Stimulated activated CD4-positive, alpha-beta T cell treated with anti-CD3 and anti-CD28 coated beads, Interleukin-1b, Interleukin-23, amount 100 ng/mL, for 1 hour (primary cell): ENCODE measurements at places on chromosomes 1 and 21.

GRCh38 chr1:25462732-25463131, 32.0 kb downstream of the MACO1 start:
- no peak for DNase-seq

DNA sequence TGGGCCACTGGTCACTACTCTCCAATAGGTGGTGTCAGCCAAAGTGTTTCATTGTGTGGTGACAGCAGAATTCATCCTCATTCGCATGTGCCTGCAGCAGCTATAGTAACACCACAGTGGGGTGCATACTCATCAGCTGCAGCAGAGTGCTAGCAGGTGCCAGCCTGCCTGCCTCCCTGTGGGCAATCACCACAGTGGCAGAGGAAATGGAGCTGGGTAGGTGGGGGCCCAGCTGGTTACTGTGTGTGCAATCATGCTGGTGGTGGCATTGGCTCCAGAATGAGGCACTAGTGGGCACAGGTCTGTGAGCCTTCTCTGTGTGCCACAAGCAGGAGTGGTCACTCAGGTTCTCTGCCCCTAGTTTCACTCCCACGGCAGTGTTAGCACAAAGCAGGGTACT, 579.2 kb downstream of the PTPRC start:
- DNase-seq: no peak

DNA sequence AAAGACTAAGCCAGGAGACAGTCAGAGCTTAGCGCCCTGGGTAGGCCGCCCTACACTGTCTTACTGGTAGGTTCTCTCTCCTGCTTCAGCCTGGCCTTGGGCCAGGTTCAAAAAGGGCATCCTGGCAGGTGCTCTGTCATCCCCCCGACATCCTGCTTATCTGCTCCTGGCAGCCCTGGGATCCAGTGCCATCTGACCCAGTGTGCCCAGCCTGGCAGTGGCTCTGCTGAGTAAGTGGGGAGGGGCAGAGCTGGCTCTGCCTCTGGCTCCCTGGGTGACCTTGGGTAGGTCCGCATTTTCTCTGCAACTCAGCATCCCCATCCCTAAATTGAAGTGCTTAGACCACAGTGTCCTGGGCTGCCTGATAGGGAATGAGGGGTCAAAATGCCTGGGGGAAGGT, 549.9 kb downstream of the PTPRU start:
- no peak for DNase-seq

- no peak for DNase-seq
These were observed 217.5 kb downstream of the CAMTA1 start for GRCh38 chr1:7002728-7003127.

DNA sequence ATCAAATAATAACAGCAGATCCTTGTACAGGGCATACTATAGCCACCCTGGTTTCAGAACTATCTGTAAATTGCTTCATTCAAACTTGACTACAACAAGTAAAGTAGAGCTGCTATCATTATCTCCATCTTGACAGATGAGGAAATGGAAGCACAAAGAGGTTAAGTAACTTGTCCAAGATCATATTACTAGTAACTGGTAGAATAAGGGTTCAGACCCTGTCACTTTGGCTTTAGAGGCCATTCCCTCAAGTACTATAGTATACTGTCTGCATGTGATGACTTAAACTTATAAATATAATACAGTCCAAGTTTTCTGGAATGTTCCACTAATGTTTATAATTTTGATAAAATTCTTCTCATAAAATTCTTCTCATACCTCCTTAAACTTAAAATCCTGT, 24.8 kb downstream of the PGM1 start:
- no peak for DNase-seq

GRCh38 chr1:2229911-2230731, 2.0 kb downstream of the SKI start:
- DNase-seq: no peak

DNA sequence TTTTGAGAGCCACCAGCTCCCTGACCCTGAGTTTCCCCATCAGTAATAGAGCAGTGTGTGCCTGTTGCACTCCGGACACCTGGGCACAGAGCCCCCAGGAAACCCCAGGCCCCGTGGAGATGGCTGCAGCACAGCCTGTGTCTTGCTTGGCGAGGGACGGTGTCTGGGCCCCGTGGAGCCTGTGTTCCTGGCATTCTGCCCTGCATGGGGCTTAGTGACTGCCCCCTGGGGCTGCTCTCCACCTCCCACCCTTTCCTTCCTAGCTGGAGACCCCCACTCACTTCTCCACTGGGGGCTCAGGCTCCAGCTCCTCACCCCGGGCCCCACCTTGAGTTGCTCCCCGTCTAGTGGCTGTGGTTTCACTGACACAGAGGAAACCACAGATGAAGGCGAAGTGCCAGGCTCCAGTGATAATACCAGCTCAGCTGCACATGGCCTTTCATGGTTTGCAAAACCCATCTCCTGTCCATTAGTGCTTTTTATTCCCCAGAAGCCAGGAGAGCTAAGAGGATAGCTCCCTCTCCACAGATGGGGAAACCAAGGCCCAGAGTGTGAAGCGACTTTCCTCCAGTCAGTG, 39.4 kb downstream of the DMRTB1 start:
- DNase-seq: no peak

- DNase-seq: no peak
These were observed 77.1 kb downstream of the GALNT2 start for GRCh38 chr1:230144010-230144614.

DNA sequence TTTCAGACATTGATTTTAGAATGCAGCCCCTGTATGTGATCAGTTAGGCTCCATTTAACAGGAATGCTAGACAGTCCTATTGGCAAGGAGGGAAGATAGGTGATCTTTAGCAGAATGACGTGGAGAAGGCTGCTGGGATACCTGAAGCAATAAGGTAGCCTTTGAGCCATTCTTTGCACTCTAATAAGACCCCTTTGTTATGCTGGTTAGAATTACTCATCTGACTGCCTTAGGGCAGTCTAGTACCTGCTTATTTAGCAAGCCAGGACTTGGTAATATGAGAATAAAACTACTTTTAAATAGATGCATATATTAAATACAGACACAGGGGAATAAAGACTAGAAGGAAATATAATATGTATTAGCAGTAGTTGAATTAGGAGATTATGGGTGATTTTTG, 29.1 kb downstream of the NGF start:
- DNase-seq: no peak

DNA sequence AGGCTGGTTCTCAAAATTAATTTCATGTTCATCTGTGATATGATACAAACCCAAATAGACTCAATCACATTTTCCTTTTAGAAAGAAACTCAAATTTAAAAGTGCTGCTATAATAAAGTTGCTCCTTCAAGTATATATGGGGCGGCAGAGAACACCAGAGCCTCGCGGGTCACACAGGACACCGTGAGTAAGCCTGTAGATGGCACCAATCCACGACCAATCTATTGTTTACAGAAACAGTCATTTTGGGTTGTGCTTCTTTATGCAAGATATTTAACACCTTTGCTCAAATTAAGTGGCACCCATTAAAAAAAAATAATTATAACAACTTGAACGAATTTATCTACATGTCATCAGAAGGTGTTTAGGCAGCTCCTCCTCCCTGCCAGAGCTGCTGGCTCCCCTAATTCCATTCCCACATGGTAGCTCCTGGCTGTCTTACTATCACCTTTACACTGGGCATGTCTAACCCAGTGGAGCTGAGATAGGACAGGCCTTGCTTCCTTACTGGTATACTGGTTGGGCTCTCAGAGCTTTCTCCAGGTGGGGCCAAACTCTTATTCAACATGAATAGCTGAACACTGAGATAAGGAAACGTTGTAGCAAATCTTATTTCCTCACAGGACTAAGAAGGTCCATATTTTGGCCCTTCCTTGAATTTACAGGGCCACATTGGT, 287.0 kb downstream of the SDCCAG8 start:
- DNase-seq: no peak

- DNase-seq: no peak
These were observed 64.0 kb upstream of the TARDBP start for GRCh38 chr1:10948463-10948775.

DNA sequence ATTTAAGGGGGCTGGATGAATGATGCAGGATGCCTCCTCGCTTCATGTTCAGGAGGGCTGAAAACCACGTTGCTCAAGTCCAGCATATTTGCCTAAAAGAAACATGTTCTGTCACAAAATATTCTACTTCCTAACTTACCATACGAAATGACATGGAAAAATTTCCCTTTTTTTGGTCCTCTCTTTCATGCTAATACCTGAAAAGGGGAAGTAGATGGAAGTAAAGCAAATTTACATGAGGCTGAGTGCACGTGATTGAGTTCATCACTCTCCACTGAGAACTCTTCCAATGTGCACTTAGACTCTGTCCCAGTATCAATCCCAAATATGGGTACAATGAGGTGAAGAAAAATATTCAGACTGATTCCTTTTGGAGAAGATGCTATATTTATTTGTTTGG, 23.0 kb downstream of the XCL2 start:
- no peak for DNase-seq

- DNase-seq: no peak
These were observed 4.8 kb upstream of the IRF6 start for GRCh38 chr1:209810783-209811182.
